ENCODE measurements at places on chromosomes 6 and 20.

- DNase-seq = no peak
Observed at GRCh38 chr6:88574651-88575050, 388.8 kb downstream of the RNGTT start.

- no peak for DNase-seq
Observed at GRCh38 chr6:31336896-31337496, 20.0 kb downstream of the HLA-B start.

- DNase-seq = peak; percentile 39
Observed at GRCh38 chr6:2353412-2354137, 108.2 kb upstream of the GMDS start.

DNA sequence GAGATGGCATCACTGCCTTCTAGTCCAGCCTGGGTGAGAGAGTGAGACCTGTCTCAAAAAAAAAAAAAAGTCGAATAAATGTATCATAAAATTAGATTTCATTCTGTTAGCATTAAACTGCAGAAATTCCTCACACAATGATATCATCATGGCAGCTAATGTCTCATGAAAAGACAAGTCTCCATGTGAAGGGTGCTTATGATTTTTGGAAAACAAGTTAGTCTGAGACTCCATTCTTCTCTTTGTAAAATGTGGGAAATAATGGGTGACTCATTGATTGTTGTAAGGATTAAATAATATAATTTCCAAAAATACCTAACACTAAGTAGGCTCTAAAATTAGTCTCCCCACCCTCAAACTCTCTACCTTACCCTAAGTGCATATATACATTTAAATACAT lies 49.6 kb upstream of the CDYL start:
- DNase-seq = no peak

DNA sequence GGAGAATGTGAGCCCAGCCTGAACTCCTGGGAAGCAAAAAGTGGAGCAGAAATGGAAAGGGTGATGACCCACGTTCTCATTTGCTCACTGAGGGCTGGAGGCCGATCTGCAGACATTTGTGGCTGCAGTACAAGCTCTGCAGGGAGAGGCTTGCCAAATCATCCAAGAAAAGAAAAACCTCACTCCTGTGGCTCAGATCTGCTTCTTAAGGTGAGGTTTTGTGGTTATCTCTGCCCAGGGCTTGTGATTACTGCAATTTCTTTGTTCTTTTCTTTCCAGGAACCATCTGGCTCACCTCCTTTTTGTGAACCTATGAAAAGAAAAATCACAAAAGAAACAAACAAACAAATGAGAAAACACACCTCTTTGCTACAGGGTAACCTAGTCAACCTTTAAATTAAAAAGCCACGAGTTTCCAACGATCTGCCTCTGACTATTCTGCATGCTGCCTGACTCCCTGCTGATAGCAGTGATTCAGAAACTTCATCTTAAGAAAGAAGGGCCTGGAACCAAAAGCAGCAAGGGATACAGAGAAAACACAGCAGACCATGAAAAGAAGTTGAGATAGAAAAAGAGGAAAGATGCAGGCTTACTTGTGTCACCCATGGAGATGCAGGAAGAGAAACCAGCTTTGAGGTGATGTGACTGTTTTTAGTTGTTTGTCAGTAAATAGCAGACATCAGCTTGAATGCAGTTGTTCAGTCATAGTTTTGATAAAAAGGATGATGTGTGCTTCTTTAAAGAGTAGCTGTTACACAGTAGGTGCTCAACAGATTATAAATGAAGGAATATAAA lies 165.1 kb downstream of the LMBRD1 start:
- DNase-seq = no peak

DNA sequence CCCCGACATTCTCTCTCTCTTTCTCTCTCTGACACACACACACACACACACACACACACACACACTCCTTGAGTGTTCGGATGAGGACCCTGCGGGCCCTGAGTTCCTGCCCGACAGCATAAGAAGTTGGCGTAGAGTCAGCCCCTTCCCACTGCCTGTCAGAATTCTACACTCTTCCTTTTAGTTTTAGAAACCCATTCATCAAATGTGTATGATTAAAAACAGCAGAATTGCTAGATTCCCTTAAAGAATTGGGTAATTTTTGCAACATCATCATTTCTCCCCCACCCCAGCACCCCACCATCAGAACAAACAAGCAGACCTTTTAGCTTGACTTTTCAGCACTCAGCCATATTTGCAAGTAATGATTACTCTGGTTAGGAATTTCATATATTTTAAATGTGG lies 322.8 kb downstream of the FARS2 start:
- DNase-seq = no peak

DNA sequence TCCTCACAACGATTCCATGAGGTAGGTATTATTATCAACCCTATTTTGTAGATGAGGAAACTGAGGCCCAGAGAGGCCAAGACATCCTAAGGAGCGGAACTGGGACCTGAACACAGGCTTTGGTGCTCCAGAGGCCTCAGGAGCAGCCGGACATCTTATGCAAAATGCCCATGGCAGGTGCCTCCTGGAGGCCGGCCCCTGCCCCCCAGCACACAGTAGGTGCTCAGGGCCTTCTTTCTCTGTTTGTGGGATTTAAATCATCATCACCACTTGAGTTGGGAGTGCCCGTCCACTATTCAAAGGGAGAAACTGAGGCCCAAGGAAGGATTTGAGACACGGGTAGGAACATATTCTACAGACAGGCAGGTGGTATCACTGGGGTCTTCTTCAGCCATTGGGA lies 41.2 kb downstream of the CEBPB start:
- no peak for DNase-seq

DNA sequence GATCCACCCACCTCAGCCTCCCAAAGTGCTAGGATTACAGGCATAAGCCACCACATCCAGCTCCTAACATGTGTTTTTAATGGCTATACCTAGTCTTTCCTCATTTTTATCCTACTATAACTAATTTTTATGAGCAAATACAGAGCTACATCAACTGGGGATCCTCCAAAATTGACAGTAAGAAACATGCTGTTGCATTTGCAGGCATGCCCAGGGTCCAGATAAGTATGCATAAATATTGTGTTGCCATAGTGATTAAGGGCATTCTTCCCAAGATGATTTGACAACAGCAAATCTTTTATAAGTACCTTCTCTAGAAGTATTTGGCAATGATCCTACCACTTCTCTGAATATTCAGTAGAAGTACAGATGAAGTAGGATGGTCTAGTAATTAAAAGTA lies 41.9 kb upstream of the MOXD1 start:
- DNase-seq = no peak

GRCh38 chr6:87333591-87334181 lies 4.6 kb upstream of the GJB7 start:
- no peak for DNase-seq

DNA sequence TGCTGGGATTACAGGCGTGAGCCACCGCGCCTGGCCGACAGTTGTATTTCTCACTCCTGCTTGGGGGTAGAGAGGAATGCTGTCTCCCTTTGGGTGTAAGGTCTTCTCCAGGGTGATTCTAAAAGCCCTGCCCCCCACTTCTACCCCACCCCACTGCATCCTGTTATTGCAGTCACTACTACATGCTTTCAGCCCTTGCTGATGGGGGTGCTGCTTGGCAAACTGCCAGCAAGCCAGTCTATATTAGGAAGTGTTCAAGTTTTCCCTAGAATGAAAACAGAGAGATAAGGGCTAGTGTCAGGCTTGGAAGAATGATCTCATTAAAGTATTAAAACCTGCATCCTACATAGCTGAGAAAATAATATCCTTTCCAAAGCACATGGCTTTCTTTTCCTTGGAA lies 31.3 kb downstream of the TTI1 start:
- no peak for DNase-seq

DNA sequence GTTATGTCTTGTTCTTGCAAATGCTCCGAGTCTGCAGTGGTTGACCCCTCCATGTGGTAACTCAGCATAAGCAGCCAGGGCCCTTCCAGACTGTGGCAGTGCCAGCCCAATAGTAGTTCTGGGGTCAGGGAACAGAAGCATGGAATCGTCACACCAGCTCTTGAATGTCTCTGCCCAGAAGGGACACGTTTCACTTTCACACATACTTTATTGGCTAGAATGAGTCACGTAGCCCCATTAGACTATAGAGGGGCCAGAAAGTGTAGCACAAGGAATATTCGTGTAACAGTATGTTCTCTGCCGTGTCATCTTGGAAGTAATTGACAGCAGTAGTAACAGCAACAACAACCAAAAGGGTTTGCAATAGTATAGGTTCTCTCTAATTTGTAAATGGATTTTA lies 254.7 kb downstream of the FARS2 start:
- DNase-seq = no peak

GRCh38 chr6:53701333-53702218 lies 36.0 kb upstream of the KLHL31 start:
- no peak for DNase-seq

DNA sequence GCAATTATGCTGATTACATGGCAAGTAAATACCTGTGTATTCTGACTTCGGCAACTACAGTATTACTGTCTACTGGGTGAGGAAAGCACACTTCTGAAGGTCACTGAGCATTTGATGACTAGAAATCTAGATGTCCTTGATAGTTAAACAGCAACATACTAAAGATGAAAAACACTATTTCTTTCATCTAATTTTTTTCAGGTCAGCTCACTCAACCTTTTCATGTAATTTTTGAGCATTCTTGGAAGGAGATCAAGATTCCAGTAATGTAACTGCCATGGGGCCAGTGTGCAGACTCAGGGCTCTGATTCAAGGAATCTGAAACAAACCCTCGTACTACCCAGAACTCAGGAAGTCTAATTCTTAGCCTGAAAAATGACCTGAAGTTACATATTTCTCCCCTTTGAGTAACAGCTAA lies 222.6 kb upstream of the TAB2 start:
- no peak for DNase-seq

DNA sequence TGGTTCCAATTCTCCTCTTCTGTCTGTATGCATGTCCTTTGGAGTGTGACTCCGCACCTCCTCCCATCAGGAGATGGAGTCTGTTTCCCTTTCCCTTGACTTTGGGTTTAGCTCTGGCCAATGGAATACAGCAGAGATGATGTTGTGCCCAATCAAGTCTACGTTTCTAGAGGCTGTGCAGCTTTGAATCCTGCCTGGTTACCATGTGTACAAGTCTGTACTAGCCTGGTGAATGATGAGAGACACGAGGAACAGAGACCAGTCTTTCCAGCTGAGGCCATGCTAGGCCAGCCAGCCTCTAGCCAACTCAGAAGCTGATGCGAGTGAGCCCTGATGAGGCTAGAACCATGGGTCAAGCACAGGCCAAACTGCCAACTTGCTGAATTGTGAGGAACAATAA lies 83.2 kb downstream of the LAMP5 start:
- DNase-seq = no peak

DNA sequence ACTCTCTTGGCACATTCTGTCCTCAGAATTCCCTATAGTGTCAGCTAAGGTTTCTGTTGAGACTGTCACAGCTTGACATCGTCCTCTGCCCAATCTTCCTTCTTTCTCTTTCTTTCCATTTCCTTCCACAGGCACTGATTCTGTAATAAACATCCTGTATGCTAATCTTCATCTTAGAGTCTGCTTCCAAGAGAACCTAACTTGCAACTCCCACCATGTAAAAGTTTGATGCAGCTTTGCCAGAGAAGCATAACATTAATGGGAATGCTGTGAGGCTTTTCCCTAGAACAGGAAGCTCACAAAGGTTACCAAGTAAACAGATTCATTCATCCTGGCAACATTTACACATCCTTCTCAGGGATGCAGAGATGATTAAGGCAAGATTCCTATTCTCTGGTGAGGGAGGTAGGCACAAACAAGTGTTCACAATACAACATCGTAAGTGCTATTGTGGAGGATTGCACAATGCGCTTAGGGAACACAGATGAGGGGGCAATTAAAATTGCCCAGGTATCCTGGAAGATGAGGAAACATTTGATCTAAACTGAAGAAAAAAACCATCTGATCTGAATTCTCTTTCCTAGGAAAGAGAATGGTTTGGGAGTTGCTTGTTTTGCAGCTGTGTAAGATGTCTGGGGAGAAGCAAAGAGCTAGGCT lies 74.7 kb downstream of the GRM1 start:
- DNase-seq = no peak

DNA sequence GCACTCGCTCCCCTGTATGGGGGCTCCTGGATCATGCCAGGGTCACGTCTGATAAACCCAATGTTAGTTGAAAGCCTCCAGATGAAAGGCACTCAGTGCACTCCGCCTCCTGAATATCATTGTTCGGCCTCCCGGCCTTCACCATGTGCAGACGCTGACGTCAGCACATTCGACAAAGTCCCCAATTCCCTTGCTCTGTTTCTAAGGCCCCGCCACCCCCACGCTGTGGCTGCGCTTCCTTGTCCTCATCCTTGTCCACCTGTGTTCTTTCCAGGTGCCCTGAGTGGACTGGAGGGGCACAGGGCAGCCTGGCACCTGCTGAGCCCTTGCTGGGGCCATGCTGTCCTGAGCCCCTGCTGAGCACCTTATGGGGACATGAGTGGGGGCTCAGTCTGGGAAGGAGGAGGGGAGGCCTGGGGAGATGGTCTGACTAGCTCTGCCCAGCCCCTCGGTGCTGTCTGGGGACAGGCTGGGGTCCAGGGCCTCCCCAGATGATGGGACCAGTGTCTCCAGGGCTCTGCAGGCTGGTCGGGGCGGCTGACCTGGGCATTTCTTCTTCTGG lies 9.8 kb upstream of the BHLHE23 start:
- no peak for DNase-seq

DNA sequence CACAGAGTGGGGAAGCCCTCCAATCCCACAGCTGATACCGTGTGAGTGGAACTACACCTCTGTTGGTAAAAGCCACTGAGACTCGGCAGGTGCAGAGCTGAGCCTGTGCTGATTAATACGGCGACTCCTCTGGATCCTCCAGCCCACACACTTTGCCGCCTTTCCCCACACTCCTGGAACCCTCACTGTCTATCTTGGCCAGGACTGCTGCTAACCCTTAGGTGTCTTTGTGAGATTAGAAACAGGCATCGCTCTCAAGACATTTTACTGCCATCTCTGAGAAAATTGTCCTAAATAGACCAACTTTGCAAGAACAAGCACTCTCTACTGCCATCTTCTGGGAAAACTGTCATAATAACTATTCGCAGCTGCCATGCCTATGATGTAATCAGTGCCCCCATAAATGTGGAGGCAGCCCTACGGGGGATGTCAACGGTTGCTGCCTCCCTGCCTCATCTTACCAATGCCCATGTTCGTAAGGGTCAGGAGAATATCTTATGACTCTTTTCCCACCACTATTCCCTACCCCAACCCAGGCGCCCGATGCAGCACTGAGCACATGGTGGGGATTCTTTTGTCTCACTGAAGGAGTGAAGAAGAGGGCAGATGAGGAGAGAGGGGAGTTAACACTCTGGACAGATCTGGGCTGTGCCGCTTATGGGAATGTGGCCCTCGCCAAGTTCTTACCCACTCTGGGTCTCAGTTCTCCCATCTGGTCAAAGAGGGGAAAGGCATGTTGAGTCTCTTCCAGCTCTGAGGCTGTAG lies 26.1 kb upstream of the KCNB1 start:
- DNase-seq = peak; percentile 48

DNA sequence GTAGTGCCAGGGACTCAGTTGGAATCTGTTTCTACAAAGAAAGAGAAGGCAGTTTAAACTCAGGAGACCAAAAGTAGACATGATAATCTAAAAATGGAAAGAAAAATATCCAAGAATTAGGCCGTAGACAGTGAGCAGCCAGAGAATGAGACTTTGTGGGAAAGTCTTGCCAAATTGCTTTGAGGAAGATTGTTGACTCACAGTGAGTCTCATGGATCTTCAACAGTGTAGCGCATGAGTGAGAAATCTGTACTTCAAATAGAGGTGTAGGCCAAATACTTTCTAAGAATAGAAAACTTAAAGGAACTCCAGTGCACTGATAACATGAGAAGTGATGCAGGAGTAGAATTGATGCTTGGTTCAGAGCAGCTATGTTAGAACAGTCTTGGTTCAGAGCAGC lies 284.5 kb downstream of the HTR1B start:
- no peak for DNase-seq
